ENCODE measurements at places on chromosomes 13 and 19.

- DNase-seq = no peak
These were observed 603 bp downstream of the GPALPP1 start for GRCh38 chr13:44989941-44990340.

GRCh38 chr19:41649827-41650226 is 23.0 kb upstream of the CEACAM4 start:
- no peak for DNase-seq

DNA sequence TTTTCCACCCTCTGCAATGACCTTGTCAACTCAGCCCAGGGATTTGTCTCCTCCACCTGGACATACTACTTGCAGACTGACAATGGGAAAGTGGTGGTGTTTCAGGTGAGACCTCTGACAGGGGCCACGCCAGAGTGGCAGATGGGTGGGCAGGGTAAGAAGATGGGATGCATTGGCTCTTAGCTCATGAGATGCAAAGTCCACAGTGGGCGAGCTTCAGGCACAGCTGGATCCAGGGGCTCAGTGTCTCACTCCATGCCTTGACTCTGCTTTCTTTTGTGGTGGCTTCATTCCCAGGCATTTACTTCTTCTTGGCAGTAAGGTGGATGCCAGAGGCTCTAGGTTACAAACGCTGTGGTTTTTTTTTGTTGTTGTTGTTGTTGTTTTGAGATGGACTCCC is 3.4 kb downstream of the TMEM59L start:
- no peak for DNase-seq

DNA sequence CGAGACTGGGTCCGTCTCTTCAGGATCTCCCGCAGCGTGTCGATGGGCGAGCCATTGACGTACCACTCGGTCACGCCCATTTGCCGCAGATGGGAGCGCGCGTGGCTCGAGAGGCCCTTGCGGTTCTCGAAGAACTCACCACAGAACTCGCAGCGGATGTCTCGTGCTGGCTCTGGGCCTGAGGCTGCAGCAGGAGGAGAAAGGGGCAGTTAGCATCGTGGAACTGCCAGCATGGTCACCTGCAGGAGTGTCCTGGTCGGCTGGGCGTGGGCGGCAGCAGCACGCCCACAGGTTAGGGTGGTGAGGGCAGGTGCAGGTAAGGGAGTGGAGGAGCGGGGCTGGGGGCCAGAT is 8.5 kb upstream of the AKAP8L start:
- DNase-seq = no peak

GRCh38 chr19:12784871-12785430 is 6.3 kb upstream of the JUNB start:
- DNase-seq = no peak

GRCh38 chr19:47512183-47512947 is 2.5 kb downstream of the NAPA start:
- no peak for DNase-seq

- no peak for DNase-seq
These were observed 435.6 kb upstream of the SLITRK5 start for GRCh38 chr13:87235621-87236020.

GRCh38 chr13:103004661-103005345 is 61.4 kb downstream of the SLC10A2 start:
- no peak for DNase-seq

- no peak for DNase-seq
These were observed 22.4 kb downstream of the LRCH1 start for GRCh38 chr13:46575301-46575771.

GRCh38 chr13:48602296-48603016 is 51.3 kb upstream of the CYSLTR2 start:
- no peak for DNase-seq

DNA sequence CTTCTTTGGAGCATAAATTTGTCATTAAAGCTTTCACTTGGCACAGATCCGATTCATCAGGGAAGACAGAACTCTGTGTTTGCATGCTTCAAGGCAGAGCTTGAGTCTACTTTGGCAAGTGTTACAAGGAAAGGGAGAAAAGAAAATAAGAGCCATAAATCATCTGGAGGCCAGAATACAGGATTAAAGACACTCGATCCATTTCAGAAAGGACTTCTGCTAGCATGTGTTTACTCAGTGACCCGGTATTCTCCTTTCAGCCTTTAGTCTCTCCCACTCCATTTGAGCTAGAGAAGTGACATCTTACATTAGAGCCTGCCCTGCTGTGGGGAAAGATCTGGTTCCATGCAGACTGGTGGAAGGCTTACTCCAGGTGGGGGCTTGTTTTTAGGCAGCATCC is 306.4 kb downstream of the KLF5 start:
- no peak for DNase-seq

- no peak for DNase-seq
These were observed 109.2 kb upstream of the MCF2L start for GRCh38 chr13:112859817-112860190.

- DNase-seq = no peak
These were observed 93.5 kb downstream of the DACH1 start for GRCh38 chr13:71773531-71773930.

GRCh38 chr13:48542138-48542537 is 9.3 kb upstream of the RCBTB2 start:
- DNase-seq = no peak

- peak; percentile 14 for DNase-seq
These were observed 1.2 kb downstream of the ITPKC start for GRCh38 chr19:40717880-40718773.

DNA sequence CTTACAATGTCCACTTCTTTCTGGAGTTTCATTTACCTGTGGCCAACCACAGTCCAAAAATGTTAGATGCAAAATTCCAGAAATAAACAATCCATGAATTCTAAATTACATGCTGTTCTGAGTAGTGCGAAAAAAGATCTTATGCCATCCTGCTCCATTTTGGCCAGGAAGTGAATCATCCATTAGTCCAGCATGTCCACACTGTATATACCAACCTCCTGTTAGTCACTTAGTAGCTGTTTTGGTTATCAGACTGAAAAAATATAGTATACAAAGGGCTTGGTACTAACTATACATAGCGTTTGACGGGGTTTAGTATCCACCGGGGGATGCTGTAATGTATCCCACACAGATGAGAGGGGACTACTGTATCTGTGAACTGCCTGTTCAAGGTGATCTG is 618.0 kb upstream of the ARGLU1 start:
- DNase-seq = no peak

- no peak for DNase-seq
These were observed 8.2 kb upstream of the USE1 start for GRCh38 chr19:17206736-17207581.

DNA sequence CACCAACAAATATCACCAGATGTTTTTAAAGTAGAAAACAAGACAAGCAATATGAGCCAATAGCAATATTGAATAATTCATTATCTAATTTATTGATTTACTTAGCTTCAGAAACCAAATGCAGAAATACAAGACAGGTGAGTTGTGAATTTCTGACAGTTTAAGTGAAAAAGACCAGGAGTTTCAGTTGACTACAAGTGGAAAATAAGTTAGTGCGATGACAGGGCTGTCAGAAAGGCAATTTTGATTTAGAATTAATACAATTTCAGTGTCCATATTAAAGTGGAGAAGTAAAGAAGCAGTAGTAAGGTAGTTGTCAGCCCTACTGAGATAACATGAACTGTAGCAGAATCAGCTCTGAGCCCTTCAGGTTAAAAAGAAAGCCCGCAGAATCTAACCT is 1066.7 kb upstream of the ATXN8OS start:
- DNase-seq = no peak

DNA sequence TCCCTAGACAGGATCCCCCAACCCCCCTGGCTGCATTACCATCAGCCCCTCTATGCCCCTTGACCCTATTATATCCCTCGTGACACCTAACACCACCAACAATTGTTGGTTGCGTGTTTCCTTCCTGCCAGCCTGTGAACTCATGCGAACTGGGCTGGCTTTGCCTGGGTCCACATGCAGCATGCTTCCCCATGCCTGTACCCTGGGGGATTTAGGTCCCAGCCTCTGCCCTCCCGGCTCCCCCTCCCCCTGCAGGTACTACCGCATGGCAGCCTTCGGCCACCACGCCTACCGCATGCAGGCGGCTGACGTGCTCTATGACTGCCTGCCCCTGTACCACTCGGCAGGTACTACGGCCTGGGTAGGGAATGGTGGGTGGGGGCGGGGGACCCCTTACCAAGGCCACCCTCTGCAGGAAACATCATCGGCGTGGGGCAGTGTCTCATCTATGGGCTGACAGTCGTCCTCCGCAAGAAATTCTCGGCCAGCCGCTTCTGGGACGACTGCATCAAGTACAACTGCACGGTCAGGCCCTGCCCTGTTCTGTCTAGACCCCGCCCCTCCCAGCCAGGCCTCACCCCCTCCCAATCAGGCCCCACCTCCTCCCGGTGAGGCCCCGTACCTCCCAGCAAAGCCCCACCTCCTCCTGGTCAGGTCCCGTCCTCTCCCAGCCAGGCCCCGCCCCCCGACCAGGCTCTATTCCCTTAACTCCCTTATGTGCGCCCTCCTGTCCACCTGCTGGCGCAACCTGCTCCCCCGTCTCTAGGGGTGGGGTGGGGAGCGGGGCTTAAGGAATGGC is 18.5 kb downstream of the SLC27A1 start:
- DNase-seq = peak; percentile 72

DNA sequence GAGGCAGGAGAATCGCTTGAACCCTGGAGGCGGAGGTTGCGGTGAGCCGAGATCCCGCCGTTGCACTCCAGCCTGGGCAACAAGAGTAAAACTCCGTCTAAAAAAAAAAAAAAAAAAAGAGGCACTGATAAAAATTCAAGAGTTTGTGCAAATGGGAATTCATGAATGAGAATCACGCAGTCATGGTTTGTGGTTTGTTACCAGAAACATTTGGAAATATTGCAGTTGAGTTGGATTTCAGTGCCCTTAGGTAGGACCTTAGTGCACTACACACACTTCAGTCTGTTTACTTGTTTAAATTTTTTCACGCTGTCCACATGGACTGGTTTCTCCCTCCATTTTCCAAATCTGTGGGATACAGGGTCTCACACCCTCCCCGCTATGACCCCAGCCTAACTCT is 28.4 kb downstream of the ZNF844 start:
- no peak for DNase-seq

GRCh38 chr19:41813911-41814310 is 17.5 kb downstream of the CEACAM3 start:
- no peak for DNase-seq

- DNase-seq = no peak
These were observed 41.7 kb downstream of the ZNF85 start for GRCh38 chr19:20964798-20965197.

DNA sequence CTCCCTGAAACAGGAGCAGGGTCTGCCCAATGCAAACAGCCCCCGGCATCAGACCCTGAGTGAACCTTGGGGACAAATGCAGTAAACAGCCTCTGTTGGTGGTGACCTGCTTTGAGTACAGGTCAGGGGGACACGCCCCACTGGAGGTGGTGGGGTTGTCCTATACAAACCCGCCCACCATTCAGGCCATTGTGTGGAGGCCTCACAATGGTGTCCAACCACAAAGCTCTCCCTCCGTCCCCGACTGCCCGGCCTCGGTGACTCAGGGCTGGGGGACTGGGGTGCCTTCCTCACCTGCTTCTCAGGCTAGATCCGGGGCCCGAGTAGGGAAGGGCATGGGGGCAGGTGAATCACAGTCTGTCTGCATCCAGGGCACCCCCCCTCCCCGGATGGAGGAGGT is 1.5 kb downstream of the MUC16 start:
- DNase-seq = no peak

DNA sequence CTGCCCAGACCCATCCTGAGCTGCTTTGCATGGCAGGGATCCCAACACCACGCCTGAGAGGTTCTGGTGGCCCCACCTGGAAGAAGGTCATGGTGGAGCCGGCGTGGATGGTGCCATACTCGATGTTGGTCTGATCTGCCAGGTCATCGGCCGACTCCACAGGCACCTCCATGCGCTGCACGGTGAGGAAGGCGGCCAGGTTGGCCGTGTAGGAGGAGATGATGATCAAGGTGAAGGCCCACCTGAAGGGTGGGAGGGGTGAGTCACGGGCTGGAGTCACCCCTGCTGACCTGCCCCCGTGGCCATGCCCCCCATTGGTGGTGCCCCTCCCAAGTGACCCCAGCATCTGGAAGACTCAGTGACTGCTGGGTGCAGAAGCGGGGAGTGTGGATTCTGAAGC is 12.5 kb upstream of the ATP1A3 start:
- no peak for DNase-seq

- DNase-seq = no peak
These were observed 1463.5 kb upstream of the MIR17HG start for GRCh38 chr13:89883893-89884448.

GRCh38 chr19:28427376-28428083 is 785.4 kb downstream of the UQCRFS1 start:
- no peak for DNase-seq

- no peak for DNase-seq
These were observed 8.8 kb downstream of the PALM3 start for GRCh38 chr19:14053032-14053431.

DNA sequence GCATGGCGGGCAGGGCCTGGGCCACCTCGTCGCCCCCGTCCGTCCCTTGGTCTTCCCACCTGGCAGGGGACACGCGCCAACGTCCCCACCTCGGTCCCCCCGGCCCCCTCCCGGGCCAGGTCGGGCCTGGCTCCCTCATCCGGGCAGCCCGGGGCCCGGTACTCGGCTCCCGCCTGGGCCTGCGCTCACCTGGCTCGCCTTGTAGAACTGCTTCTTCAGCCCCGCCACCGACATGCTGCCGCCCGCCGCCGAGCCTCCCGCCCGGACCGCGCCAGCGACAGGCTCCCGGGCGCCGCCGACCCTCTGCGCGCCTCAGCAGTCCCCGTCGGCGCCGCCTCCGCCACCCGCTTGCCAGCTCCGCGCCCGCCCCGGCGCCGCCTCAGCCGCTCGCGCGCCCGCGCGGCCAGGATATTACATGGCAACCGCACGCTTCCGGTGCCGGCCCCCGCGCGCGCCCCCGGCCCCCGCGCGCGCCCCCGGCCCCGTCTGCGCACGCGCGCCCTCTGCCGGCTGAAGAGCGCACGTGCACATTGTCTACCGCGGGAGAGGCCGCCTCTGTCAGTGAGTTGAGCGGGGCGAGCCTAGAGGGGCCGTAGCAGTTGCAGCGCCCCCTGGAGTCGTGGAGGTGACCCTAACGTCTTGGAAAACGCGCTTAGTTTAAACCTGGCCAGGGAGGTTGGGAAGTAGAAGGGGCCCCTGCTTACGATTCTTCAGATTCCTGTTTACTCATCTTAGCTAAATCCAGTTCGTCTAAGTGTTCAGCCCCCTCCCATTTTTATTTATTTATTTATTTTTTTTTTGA is at the start of gene SH3GL1:
Gene SH3GL1 (minus strand): TSS at position 413 of the 802 bp plus-strand sequence. CDS start 179 bp downstream, at position 234.
- peak; percentile 94 for DNase-seq

GRCh38 chr19:19602136-19602712 is 16.3 kb downstream of the PBX4 start:
- peak; percentile 47 for DNase-seq

DNA sequence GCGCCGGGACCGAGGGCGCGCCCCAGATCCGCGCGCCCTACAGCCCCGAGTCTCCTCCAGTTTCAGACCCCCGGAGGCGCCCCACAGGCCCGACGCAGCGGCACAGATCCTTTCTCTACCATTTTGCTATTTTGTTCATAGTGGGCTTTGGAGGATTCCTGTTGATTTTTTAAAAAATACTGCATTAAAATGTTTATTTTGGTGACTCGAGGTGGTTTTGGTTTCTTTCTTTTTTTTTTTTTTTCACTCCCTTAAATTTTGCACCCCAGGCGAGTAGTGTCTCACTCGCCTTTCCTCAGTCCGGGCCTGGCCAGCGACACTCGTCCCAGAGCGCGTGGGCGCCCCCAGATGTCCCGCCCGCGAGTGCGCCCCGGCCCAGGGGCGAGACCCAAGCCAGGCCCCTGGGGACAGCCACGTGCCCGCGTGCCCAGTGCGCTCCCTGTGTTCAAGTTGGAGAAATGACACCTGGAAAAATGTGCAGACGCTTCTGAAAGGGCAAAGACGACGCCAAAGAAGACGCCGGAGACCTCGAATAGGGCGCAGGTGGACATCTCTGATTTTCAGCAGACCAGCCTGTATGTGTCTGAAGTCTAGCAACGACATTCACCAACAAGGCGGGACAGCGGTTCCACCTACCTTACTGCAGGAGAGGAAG is 471 bp upstream of the INSR start:
- no peak for DNase-seq

All from activated CD4-positive, alpha-beta T cell treated with anti-CD3 and anti-CD28 coated beads for 4 hours (primary cell).